ENCODE measurements at places on chromosomes 5 and 9.

DNA sequence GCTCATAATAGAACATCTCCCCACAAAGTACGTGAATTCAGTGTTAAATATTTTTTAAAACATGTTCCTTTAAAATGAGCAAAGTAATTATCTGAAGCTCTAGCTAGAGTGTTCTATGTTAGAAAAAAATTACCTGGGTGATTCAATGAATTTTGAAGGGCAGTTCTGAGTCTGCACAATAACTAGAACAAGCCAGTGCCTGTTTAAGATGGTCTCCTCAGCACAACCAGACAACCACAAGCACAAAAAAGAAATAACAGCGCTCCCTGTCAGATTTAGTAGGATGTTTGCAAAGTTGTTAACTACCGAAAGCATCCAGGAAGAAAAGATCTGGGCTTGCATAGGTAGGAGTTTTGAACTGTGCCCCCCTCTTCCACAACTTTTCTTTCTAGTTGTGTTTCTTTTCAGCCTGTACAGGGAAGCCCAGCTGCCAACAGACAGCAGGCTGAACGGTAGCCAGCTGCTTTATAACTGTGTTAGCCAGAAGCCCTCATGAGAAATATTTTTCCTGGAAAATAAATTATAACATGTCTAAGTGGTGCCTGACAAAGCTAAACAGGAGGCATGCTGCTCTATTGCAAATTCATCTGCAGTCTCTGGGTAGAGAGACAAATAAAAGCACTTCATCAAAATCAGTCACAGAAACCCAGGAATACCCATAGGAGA, 1026.9 kb downstream of the MAT2B start:
- no peak for DNase-seq

GRCh38 chr5:178630475-178630930, 3.7 kb upstream of the CLK4 start:
- DNase-seq, result no peak

GRCh38 chr5:33339413-33339812, 101.4 kb upstream of the TARS1 start:
- no peak for DNase-seq

DNA sequence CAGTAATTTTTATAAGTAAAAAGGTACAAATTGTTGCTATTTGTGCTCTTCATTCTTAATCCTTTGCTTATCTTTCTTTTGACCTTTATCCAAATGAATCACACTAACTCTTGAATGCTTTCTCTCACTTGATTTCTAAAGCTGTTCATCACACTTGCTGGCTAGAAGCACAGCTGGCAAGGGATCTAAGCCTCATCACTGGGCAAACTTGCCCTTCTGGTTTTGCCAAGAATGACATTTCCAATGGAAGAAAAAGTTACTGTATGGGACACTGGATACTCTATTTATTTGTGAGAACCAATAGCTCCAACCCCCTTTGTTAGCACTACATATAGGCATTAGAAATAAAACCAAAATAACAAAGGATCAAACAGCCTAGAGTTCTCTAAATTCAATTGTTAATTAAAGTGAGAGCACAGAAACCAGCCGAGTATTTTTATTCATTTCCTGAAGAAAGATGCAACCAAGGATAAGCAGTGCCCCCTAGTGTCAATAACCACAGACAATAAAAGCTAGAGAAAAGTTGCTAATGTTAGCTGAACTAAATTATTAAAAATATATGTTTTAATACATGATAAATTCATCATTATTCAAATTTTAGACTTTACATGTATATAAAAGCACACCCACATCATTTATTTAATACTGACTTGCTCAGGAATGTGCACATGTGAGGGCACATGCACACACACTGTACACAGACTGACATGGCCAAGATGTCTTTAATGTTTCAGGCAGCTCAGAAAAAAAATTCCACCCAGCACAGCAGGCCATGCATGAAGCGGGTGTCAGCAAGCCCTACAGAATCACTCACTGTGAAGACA, 59.8 kb upstream of the POU5F2 start:
- DNase-seq, result no peak

DNA sequence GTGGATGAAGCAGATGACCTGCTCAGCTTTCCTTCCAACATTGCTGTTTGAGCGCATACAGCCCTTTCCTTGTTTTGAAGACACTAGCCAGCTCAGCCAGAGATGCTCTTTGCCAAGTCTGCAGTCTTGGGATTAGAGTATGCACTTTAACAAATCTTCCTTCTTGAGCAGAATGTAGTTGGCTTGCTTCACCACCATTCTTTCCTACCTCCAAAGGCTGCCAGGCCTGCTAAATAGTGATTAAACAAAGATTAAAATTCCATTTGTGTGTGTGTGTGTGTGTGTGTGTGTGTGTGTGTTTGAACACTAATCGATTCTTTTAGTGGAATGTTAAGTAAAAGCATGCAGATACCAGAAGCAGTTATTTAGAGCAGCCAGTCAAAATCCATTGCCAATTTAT, 97.6 kb downstream of the GALNT10 start:
- no peak for DNase-seq

GRCh38 chr5:132662004-132662401, 4.0 kb downstream of the IL13 start:
- no peak for DNase-seq

Data from hypothalamus (tissue), 51 donors.